Sciatic nerve (tissue), 2 donors: ENCODE measurements at places on chromosomes 3 and 15. TPM values are rescaled to one million over a fixed set of nuclear protein-coding genes. Genes with fewer than 3 reads are reported as not detected.

GRCh38 chr15:84894736-84895425 lies 10.4 kb downstream of the SLC28A1 start:
- no peak for DNase-seq

- no peak for DNase-seq
These were observed 146.6 kb downstream of the TBL1XR1 start for GRCh38 chr3:177050501-177051237.

DNA sequence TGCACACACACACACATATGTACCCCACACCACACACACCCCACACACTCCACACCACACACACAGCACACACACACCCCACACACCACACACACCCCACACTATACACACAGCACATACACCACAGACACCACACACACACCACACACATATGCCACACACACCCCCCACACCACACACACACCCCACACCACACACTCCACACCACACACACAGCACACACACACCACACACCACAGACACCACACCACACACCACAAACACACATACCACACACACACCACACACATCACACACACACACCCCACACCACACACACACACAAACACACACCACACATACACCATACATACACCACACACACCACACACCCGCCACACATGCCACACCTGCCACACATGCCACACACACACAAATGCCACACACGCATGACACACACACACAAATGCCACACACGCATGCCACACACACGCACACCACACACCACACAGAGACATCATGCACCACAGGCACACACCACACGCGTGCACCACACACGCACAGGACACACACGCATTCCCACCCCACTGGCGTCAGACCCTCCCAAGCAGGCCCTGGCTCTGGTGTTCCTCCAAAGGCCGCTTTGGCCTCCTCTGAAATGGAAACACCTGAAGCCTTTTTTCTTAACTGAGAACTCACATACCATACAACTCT lies 15.7 kb downstream of the CHST13 start:
- peak; percentile 28 for DNase-seq

GRCh38 chr15:88949734-88950400 lies 36.7 kb upstream of the MFGE8 start:
- no peak for DNase-seq

The XIRP1 gene
- 0.04 TPM for total RNA-seq

The OSTN gene
- 1.1 TPM for total RNA-seq

The RPS17 gene
- 1,050 TPM for total RNA-seq

- DNase-seq = no peak
These were observed 1271.3 kb downstream of the ROBO1 start for GRCh38 chr3:78496501-78496900.

DNA sequence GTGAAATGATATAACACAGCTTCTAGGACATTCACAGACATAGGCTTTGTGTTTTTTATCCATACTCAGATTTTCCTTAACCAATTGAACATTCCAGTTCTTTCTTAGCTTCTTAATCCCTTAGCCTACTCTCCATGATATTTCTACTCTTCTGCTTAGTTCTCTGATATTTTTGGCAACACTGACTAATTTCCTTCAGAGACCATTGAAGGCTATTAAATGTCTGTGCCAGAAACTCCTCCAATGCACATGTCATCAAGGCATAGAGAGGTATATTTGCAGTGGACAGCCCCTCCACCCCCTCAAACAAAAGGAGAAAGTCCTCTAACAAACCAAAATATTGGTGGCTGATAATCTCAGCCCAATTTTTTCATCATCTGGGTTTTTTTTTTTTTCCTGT lies 105.9 kb upstream of the TSC22D2 start:
- no peak for DNase-seq

- no peak for DNase-seq
These were observed 12.7 kb downstream of the TICRR start for GRCh38 chr15:89587955-89588354.

DNA sequence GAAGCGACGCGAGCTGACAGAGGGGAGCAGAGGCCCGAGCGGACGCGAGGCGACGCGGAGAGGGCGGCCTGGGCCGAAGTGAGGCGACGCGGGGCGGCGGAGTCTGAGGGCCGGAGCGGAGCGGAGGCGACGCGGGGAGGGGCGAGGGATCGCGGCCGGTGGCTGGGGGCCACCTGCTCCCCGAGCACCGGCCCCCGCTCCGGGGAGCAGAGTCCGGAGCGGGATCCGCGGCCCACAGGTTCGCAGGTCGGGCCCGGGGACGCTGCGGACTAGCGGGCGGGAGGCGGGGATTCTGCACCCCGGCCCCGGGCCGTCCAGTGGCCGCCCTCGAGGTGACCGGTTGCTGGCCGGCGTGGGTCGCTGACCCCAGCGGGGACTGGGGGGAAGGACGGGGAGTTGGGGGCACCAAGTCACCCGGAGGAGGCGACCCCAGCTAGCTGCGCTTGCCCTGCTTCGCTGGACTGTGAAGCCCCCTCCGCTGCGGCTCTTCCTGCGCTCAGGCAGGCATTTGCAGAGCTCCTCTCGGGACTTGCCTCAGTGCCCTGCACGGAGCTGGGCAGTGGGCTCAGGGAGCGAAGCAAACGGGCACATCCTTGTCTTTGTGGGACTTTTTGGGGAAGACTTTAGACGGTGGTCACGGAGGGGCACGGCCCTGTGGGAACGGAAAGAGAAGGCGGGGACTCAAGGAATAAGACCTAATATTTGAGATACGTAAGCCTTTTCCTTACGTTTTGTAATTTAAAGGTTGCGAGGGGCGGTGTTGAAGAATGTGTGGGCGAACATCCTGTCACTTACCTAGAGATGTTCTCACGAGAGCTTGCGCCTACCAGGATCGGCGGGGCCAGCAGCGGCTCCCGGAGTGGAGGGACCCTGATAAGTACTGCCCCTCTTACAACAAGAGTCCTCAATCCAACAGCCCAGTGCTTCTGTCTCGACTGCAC lies 566 bp downstream of the HMCES start:
- DNase-seq = peak; percentile 68

DNA sequence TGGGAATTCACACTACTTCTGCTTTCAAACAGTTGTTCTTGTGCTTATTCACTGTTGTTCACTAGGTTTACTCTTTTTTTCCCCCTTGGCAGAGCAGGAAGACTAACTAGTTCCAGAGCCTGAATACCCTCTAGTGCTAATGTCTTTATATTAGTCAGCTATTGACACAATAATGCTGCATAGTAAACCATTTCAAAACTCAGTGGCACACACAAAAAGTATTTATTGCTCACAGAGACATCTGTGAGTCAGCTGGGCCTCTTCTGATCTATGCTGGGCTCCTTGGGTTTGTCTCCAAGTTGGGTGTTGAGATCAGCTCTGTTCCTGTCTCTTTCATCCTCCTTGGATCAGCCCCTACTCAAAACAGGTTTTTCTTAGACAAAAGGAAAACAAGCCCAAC lies 51.1 kb downstream of the RSRC1 start:
- no peak for DNase-seq

The FEZF2 gene
- not detected for total RNA-seq

DNA sequence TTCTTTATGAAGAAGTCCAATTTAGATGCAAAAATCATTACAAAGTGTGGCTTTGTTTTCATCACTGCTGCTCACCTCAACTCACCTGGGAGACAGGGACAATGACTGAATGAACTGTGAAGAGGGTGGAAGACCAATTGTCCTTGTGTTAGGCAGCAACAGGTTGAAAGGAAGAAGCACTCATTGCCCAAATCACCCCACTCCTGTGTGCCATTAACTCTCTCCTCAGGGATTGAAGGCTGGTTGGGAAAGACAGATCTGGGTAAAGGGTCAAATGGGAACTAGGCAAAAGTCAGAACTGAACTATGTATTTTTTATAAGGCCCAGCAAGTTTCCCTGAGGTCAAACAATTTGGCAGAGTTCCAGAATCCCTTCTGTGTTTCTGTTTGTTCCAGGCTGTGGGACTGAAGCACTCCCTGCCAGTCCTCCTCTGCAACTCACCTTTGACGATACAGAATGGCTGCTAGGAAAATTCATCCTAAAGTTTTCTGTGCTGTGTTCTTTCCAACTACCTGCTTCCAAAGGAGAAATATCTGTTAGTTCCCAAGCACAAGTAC lies 68.6 kb upstream of the CCDC39 start:
- no peak for DNase-seq

The CDC25A gene
- total RNA-seq = 0.58 TPM
